ENCODE measurements at places on chromosomes 5 and 9. TPM values are rescaled to one million over a fixed set of nuclear protein-coding genes. Genes with fewer than 3 reads are reported as not detected.

Gene DOK3
- 4.0 TPM for total RNA-seq

Gene CD274
- total RNA-seq = 16.4 TPM

Gene FBP1
- total RNA-seq = 3.3 TPM

Gene RNF14
- 40.4 TPM for total RNA-seq

Gene DDX4
- total RNA-seq = 1.1 TPM

Gene SLC6A18
- total RNA-seq = not detected
